ENCODE measurements at places on chromosomes 3 and 15. TPM values are rescaled to one million over a fixed set of nuclear protein-coding genes. Genes with fewer than 3 reads are reported as not detected.

DNA sequence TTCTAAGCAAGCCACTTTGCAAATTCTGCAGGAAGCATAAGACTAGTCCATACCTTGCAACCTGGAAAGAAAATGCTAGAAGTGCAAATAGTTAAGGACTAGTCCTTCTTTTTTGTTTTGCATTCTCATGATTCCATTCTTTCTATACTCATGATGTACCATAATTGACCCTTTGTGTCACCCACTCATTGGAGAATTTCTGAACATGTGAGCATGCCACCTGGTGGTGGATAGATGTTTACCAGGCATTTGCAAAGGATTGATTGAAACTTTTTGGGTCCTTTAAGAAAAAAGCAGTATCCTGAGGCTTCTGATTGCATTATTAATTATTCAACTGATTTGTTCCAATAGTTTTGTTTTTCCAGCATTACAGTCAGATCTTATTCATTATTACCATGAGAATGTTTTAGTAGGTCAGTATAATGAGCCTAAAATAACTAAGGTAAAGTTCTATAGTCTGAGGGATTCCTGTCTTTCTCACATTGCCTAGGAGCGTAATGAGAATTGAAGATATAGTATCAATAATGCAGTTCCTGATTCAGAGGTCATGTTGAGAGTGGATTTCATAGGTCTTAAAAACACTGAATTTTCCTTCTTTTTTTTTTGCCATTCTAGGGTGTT, 20.2 kb upstream of the DIPK2A start:
- no peak for DNase-seq

- no peak for DNase-seq
Measured at GRCh38 chr3:166367947-166368533, 530.8 kb upstream of the BCHE start.

DNA sequence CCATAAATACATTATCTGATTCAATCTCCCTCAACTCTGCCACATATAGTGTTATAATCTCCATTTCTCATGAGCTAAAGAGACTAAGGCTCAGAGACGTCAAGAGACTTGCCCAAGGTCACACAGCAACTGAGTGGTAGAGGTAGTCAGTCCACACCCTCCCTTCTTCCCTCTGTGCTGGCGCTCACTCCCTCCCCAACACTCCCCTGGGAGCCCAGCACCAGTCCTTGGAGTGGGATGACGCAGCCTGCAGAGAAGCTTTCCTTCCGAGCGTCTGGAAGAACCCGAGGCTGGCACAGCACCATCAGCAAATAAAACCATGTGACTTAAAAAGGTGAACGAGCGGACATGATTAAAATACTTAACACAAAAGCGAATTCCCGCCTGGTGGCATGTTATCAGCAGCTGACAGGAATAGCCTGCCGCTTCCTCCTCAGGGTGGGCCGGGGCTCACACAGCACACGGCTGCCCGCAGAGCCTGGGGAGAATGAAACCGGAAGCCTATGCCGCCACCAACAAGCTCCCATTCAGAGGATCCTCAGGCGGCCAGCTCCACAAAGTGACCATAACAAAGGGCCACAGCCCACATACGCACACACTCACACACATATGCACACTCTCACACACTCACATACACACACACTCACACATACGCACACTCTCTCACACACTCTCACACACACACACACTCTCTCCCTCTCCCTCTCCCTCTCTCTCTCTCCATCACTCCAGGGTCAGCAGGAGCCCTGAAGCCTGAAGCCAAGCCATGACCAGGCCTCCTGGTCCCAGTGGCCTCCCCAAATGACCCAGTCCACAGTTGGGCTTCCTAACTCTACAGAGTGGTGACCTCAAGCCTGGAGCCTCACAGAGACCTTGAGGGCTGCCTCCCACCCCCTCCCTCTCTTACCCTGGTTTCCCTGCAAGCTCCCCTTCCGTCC, 120.5 kb downstream of the XXYLT1 start:
- no peak for DNase-seq

DNA sequence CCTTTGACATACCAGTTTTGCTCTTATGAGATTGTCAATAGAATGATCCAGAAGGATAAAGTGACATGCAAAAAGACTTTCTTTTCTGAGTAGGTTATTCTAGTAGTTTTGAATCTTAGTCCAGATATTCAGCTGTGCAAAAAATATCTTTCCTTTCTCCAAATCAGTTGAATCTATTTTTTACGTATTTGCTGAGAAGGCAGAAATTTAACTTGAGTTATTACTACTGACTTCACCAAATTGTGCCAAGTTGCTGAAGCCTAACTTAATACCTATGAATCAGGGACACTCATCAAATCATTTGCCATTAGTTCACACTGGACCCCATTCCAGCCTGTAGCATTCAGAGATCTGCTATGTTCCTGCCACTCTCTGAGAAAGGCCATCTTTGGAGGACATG, 215.6 kb downstream of the EPHA6 start:
- no peak for DNase-seq

- DNase-seq = no peak
Measured at GRCh38 chr3:52248165-52248541, 2.6 kb downstream of the PPM1M start.

DNA sequence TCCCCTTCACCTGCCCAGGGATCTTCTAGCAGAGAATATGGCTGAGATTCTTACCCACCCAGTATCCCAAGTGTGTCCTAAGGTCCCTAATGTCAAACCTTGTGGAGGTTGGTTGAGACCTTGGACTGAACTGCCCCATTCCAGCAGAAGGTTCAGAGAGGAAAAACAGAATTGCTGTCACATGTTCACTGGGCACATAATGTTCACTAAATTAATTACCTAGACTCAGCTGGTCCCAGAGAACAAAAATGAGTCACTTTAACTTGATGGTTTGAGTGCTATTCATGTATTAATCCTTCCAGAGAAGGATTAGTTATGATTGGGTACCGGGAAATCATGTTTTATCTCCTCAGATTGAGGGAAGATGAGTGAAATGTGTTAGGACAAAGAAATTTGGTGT, 171.3 kb upstream of the GADL1 start:
- no peak for DNase-seq

GRCh38 chr3:197151580-197151979, 122.0 kb upstream of the MELTF start:
- no peak for DNase-seq

DNA sequence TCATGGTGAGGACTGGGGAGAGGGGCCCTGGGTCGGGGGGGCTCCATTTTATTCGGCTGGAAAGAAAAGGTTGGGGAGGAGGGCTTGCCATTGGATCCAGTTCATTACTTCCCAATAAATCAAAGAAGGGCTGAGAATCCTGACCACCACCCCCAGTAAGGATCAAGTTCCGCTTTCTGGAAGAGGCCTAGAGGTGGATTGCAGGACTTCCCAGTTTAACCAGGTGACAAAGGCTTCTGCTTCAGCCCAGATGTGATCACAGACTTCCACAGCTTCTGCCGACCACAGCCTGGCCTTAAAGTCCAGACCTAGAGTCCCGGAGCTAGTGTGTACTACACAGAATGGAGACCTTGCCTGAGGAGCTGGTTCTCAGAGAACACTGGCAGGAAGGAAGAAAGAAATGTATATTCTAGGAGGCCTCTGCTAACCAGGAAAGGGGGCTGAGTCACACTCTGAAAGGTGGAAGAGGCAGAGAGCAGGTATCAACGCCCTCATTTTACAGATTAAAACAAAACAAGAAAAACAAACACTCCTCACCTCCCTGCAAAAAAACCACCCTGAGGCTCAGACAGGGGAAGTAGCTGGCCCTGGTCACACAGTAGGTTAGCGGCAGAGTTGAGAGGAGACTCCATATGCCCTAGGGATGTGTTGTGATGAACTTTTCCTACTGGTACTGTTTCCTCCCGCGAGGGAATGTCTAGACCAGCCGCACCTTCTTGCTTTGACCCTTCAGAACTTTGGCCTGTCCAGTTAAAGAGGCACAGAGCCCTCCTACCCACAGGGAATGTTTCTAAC, 1.1 kb upstream of the CEMIP start:
- no peak for DNase-seq

DNA sequence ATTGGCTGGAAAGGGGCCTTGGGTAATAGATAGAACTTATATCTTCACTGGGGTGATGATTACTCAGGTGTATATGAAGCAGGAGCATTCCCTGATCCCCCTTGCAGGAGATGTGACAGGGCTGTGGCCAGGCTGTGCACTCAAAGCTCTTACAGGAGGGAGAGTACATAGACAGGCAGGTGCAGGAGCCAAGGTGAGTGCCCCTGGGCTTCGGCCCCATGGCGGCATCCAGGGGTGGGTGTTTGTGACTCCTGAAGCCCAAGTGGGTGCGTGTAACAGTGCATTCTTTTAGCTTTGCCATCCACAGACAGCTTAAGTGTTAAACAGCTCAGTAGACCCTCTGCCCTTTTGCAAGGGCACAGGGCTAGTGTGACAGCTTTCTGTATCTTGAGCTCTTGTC, 236.6 kb upstream of the GPR149 start:
- DNase-seq = no peak

DNA sequence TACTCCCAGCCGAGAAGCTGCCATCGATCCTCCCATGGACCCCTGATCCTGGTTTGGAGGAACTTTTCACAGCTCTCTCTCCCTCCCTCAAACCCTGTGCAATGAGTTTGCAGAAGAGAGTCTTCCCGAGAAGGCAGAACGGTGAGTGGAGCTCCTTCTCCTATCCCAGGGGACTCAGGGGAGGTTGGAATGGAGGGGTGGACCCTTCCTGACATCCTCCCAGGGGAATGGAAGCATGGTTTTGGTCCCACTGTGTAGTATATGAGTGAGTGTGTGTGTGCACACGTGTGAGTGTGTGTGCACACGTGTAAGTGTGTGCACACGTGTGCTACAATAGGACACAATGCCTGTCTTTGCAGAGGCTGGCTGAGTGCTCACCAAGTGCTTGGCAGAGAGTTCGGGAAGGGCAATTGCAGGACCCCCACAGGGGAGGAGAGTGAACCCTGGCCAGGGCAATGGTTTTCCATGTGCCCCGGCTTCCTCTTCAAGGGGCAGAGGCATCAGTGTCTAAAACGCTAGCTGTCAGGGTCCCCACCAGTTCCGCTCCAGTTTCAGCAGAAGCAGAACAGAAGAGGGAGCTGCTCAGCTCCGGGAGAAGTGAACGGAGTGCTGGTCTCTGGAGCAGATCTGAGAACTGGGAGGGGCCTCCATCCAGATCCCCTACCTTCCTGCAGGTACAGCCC, 13.8 kb upstream of the IL16 start:
- no peak for DNase-seq

GRCh38 chr3:58899159-58899952, 150.5 kb downstream of the CFAP20DC start:
- peak; percentile 63 for DNase-seq

DNA sequence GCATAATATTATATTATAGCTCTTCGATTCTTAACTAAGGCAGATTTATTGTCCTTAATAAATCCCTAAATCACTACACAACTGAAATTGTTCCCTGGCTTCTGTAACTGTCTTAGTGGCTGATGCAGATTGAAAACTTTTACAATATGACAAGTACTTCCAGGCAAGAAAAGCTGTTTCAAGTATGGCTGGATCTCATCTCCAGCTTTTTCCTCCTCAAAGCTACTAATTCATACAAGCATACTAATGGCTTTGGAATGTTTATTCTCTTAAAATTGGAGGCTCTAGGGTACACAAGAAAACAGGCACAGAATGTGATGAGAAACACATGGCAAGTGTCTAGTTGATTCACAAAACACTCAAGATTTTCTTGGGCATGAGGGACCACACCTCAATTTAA, 351.5 kb upstream of the ICE2 start:
- DNase-seq = no peak

DNA sequence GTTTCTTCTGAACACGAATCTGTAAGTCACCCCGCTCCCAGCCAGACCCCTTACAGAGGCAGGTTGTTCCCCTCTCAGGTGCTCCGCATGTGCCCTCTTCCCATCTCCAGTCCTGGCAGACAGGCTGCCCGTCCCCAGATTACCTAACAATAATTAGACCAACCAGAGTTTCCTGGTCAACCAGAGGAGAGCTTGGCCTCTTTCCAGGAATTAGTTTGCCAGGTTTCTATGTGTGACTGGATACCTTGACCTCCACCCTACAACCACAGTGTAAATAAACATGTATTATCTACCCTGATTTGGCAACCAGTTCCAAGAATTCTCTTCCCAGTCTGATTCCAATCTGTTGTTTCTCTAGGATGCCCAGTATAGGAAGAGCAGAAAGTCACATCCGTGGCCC, 178.0 kb upstream of the UMPS start:
- no peak for DNase-seq

DNA sequence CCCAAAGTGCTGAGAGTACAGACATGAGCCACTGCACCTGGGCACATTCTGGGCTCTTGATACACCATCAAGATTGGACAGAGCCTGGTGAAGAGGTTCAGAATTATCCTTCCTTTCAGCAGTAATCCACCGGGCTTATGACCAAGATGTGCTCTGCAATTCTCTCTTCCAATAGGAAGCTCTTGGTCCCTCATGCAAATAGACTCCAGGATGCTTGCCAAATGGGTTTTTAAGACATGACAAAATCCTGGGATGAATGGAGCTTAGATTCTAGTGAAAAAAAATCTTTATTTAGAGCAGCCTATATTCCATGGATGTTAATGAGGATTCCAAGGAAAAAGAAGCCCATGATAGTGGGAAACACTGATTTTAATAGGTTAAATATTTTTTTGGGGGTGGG, 119.1 kb downstream of the SV2B start:
- DNase-seq = no peak

DNA sequence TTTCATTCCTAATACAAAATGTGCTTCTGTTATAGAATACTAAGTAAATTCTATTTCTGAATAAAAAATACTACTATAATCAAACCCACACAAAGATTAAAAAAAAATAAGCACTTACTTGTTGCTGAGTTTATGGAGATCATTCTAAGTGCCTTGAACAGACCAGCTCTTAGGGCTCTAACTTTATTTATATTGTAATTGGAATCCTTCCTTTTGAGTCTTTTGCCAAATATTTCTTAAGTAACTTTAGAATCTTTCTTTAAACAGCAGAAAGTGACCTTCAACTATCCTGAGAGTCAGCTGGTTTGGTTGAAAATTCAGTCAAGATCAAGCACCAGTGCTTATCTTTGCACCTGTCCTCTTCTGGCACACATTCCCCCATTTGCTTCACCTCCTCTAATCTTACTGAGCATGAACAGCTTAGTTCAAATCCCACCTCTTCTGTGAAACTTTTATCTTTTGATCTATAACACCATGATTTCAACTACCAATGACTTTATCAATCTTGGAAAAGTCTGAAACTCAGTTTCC, 149.3 kb downstream of the VPS13C start:
- DNase-seq = no peak

DNA sequence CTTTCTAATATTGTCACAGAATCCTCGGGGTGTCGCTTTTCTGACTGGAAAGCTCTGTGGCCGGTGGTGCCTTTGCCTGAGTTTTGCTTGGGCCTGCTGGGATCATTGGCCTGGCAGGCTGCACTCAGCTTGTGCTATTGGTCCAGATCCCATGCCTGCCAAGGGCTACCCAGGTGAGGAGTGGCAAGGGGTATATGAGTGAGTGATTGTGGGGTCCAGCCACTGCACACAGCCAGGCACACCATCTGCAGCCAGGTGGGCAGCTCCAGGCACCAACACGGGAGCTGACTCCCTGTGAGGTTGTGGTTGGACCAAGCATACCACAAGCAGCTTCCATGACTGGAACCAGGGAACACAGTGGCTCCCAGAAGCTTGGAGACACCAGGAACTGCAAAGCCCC, 557.2 kb downstream of the SI start:
- DNase-seq = no peak

GOLGA6D gene
- not detected for total RNA-seq

SEMA4B gene
- total RNA-seq = 26.0 TPM

NR2E3 gene
- total RNA-seq = not detected

EAF2 gene
- 47.3 TPM for total RNA-seq

SMC4 gene
- 124 TPM for total RNA-seq

FAM43A gene
- total RNA-seq = 4.2 TPM

CLDN1 gene
- total RNA-seq = 10.7 TPM

DAPK2 gene
- 5.9 TPM for total RNA-seq

KNG1 gene
- 0.21 TPM for total RNA-seq

C3orf85 gene
- total RNA-seq = not detected
